ENCODE measurements at places on chromosomes 7 and 10.

DNA sequence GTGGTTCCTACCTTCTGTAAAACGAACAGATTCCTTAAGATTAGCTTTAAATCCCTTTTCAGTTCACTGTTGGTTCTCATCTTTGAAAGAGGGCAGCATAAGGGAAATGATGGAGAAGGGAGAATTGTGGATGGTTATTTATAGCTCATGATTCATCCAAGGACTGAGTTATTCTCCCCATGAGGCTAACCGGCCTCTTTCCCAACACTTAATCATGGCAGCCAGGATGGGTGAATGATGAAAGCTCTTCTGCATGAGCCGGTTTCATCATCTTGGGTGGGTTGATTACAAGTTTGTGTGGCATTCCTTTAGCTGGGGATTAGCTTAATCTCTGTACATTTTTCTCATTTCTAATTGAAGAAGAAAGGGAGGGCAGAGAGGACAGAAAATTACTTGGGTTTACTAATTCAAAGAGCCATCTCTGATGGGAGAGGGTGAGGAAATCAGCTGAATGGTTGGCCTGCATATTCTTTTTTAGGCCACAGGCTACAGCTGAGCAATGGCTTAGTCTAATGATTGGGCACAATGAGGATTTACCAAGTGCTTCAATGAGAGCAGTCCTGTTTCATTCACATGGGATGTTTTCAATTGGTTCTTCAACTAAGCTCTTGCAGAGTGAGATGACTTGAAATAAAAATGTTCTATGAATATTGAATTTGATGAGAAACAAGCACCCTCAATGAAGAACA, 250.0 kb downstream of the BMPER start:
- no peak for DNase-seq

GRCh38 chr10:75505840-75506506, 74.5 kb downstream of the LRMDA start:
- DNase-seq, result no peak

DNA sequence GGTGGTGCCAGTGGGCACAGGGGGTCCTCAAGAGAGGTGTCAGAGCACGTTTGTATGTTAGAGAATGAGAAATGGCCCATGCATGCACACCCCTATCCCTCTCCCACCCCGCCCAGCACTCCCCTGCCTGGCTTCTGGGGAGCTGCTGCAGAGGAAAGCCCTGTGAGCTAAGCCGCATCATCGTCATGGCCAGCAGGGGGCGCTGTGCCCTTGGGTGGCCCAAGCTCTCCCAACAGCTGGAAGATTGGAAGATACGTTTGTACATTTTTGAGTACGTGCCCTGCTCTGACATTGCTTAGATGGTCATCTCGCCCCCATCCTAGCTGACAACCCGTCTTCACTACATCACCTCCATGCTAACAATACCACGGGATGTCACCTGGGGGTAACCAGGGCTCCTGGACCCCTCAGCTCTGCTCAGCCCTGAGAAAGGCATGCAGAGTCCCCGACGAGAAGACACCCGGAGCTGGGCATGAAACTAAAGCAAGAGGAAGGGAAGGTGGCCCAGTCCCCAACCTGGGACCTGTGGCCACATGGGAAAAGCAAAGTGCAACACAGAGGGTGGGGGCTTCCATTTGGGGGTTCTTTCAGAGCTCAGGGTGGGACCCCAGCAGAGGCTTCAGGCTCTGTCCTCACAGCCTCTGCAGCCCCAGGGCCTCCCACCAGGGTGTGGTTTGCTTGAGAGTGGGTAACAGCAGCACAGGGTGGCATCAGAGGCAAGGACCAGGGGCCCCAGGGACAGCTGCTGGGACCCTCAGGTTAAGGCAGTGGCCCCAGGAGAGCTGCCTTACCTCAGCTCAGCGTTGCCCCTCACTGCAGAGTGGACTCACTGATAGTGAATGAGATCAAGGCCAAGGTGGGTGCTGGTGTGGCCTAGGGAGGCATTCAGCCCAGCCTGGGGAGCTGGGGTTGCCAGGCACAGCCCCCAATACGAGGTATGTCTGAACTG, 136.6 kb downstream of the PTPN20 start:
- no peak for DNase-seq

DNA sequence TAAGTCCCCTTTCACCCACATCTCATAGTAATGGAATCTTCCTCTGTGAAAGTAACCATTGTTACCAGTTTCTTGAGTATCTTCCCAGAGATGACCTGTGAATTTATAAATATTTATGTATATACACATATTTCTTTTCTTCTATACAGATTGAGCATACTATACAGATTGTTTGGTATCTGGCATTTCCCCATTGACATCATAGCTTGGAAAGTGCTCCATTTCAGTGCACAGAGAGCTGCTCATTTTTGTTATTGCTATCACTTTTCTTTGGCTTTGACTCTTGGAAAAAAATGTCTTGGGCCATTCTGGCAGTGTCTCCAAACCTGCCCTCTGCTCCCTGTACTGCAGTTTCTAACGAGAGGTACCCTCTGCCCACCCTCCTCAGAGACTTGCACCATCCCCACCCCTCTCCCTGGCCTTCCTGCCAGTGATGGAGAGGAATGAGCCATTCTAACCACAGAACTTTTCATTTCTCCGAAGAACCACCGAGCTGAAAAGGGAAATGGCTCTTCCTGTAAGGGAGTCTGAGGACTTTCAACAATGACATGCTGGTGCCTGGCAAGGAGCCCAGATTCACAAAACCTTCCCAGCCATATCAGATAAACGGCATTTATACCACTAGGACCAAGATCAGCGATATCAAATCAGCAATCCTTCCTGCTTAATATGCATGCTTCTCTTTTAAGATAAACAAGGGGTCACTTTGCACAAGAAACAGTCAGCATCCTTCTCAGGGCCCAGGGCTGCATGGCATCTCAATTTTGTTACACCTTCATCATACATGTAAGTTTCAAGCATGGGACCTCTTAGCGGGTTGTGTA, 19.7 kb upstream of the CCSER2 start:
- DNase-seq, result no peak

- no peak for DNase-seq
Observed at GRCh38 chr7:100363098-100363497, 5.2 kb downstream of the PILRB start.

DNA sequence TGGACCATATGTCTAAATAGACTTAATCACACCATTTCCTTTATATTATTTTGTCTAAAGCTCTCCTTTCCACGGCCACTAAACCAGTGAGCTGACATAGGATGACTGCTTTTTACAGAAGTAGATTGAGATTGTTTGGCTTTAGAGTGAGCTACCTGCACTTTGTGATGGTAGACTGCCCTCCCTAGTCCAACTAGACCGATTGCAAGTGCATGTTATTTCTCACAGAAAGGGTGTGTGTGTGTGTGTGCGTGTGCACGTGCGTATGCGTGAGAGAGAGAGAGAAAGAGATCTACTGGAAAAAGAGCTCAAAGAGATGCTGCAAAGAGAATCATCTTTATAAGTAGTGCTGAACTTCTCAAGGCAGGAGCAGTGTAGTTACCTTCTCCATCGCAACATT, 60.7 kb downstream of the VCL start:
- no peak for DNase-seq

GRCh38 chr7:7212612-7213011, 30.3 kb downstream of the C1GALT1 start:
- no peak for DNase-seq

- DNase-seq, result no peak
Observed at GRCh38 chr7:141906285-141906684, 9.9 kb upstream of the OR9A4 start.

GRCh38 chr7:25968205-25968993, 183.6 kb upstream of the NFE2L3 start:
- no peak for DNase-seq

GRCh38 chr7:129739427-129739826, 127.9 kb downstream of the NRF1 start:
- DNase-seq, result no peak

DNA sequence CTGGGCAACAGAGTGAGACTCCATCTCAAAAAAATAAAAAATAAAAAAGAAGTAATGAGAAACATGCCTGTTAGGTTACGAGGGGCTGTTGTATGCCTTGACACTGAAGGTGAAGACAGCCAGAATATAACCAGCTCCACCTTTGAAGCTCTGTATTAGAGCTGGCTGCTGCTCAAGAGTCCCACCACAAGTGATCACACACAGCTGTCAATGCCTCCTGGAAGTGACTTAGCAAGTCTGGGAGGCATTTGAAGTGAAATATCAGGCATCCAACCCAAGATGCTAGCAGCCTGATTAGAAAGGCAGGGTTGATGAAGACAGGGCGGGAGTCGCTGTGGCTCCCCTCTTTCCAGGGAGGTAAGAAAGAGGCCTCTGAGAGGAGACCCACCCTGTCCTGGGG, 34.1 kb upstream of the INPP5F start:
- no peak for DNase-seq

DNA sequence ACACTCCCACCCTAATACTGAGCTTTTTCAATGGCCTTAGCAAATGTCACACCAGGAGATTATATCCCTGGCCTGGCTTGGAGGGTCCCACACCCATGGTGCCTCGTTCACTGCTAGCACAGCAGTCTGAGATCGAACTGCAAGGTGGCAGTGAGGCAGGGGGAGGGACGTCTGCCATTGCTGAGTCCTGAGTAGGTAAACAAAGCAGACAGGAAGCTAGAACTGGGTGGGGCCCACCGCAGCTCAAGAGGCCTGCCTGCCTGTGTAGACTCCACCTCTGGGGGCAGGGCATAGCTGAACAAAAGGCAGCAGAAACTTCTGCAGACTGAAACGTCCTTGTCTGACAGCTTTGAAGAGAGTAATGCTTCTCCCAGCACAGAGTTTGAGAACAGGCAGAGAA, 338.9 kb upstream of the MBL2 start:
- DNase-seq, result no peak

- no peak for DNase-seq
Observed at GRCh38 chr7:141370650-141371049, 180.6 kb upstream of the AGK start.

DNA sequence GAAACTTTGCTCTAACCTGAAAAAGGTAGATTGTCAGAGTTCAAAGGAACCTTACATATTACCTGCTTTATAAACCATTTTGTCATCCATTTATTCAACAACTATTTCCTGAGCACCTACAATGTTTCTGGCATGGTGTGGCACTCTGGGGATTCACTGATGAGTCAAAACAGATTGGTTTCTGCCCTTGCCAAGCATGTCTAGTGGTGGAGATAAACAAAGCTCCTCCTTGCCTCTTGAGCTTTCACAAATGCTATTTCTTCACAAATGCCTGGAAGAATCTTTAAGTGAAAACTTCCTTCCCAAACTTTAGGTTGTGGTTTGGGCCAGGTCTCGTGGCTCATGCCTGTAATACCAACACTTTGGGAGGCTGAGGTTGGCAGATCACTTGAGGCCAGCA, 85.1 kb upstream of the RELN start:
- no peak for DNase-seq

DNA sequence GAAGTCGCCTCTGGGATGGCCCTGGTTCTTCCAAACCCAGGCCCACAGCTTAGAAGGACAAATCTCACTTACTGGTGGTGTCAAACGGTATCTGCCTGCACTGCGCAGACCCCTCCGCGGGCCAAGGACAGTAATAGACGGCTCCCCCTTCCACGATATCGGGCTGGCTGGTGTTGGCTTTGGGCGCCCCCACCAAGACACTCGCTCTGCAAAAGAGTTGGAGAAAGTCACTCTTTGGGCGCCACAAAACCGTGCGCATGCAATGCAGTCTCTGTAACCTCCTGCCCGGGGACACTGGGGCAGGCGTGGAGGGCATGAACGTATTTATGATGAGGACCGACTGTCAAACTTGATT, 1.1 kb downstream of the ITGA8 start:
- no peak for DNase-seq

DNA sequence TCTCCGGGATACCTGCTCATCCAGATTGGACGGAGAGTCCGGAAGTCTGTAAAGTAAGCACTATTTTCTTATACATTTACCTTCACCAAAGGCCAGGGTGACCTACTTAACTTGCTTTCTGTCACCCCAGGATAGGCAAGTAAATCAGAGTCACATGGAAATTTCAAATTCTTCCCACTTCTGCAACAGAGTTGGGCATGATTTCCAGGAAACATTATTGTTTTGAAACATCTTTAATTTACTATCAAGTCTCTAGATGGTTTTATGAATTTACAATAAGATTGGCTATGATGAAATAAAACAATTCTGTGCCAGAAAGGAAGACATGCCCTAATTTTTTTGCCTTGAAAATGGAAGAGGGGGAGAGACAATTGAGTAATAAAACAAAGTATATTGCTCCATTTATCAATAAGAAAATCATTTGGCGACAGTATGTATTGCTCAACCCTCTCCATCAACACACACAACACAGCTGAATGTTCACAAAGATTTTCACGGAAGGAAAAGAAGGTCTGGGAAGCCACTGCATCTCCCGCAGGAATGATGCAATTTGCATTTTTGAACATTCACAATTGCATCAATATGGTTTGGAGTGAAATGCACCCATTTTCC, 702.8 kb downstream of the PARD3 start:
- DNase-seq, result no peak

DNA sequence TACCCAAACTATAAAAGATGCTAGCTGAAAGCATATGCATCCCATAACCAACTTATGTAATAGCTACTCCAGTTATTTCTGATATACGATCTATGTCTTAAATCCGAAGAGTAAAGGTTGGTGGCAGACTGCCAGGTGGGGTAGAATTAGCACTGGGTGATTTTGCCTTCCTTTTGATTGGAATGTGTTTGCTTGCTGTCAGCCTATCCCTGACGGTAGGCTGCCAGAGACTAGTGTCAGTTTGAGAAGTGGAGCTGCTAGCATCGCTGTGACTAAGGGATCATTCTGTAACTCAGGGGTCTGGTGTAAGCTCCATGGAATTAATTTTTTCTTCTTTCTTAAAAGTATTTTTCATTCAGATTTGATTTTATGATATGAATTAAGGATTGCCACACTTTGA, 9.5 kb upstream of the SEM1 start:
- no peak for DNase-seq

- no peak for DNase-seq
Observed at GRCh38 chr10:73759512-73760115, 15.4 kb downstream of the SEC24C start.

DNA sequence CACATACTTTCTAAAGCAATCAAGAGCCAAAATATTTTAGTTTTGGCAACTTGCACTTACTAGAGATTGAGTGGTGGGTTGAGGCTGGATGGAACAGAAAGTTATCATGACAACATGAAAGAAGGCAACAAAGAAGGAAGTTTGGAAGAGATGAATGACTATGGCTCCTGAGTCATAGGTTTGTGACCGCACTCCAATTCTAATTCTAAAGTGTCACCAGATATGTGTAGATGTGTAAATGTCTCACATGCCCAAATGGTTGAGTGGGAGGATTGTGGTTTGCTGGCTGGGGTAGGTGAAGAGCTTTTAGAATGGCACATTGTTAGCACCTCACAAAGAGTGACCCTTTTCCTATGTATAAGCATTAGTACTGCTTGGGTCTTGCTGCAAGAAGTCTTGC, 20.2 kb downstream of the TAS2R16 start:
- no peak for DNase-seq

DNA sequence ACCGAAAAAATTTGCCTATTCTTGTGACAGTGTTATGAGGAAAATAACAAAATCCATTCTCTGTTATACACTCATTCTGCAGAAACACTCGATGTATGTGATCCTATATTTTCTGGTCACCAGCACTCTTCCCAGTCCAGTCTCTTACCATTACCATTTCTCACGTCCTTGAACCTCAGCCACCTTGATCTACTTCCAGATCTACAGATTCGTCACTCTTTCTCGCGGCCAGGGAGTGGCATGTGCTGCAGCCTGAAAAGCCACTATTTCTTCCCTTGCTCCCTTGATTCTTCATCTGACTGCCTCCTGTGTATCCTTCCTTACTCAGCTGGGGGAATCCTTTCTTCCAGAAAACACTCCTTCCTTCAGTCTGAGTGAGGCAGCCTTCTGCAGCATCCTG, 14.1 kb upstream of the TAF3 start:
- DNase-seq, result no peak

GRCh38 chr7:115662120-115662519, 368.4 kb downstream of the TFEC start:
- DNase-seq, result no peak
